Activated CD4-positive, alpha-beta memory T cell treated with anti-CD3 and anti-CD28 coated beads, Interleukin-2, amount 10 ng/mL, durations not matched to agents 7 days and 5 days (primary cell): ENCODE measurements at places on chromosomes 4 and X. TPM values are rescaled to one million over a fixed set of nuclear protein-coding genes. Genes with fewer than 3 reads are reported as not detected.

The RPA4 gene
- total RNA-seq: 0.50 TPM

The CLNK gene
- total RNA-seq: not detected

The SCD5 gene
- 0.45 TPM for total RNA-seq

The FGF5 gene
- not detected for total RNA-seq

The ERCC6L gene
- 9.5 TPM for total RNA-seq

The POF1B gene
- total RNA-seq: 0.35 TPM

The TCP11X2 gene
- total RNA-seq: not detected

The DDX53 gene
- not detected for total RNA-seq

The KLHL4 gene
- 0.05 TPM for total RNA-seq

The ARAP2 gene
- 70.7 TPM for total RNA-seq

The CNOT6L gene
- total RNA-seq: 122 TPM

- no peak overlapping the region for H3K4me3 ChIP-seq
- no peaks in the 10 kb centered on the region for H3K27me3 ChIP-seq
- DNase-seq: no peak
- no peaks in the 10 kb centered on the region for H3K36me3 ChIP-seq
- no peak overlapping the region for H3K27ac ChIP-seq
These were observed 141.7 kb downstream of the HHIP start for GRCh38 chr4:144787365-144788258.

- no peaks in the 10 kb centered on the region for H3K27me3 ChIP-seq
- peaks cover 9% of the 10 kb centered on the region for H3K36me3 ChIP-seq
- peaks cover 30% of the 10 kb centered on the region for H3K4me1 ChIP-seq
- peak overlapping the region; percentile 93 for H3K4me3 ChIP-seq
- DNase-seq: no peak
- H3K27ac ChIP-seq: peak overlapping the region; percentile 81
These were observed 446 bp upstream of the UBE2A start for GRCh38 chrX:119573840-119574393.

DNA sequence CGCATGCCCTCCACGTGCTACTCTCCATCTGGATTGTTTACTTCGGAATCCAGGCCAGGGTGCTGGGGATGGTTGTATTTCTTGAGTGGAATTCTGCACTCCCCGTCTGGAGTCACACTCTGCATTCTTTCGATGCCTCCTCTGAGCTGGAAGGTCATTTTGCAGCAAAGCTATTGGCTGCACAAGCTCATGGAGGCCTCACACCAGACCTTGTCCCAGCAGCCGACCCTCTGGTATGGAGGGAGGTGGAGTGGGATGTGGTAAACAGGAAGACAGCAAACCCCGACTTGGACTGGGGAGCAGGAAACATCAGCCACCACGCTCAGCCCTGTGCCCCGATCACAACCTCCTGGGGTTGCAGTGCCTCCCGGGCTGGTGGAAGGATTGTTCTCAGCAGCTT lies 225.3 kb upstream of the LNX1 start:
- H3K4me3 ChIP-seq: no peak overlapping the region
- no peaks in the 10 kb centered on the region for H3K27me3 ChIP-seq
- no peaks in the 10 kb centered on the region for H3K4me1 ChIP-seq
- no peaks in the 10 kb centered on the region for H3K36me3 ChIP-seq

GRCh38 chrX:53440101-53440500 lies 5.9 kb upstream of the HSD17B10 start:
- H3K4me3 ChIP-seq: peak overlapping the region; percentile 60
- H3K27me3 ChIP-seq: no peaks in the 10 kb centered on the region
- DNase-seq: no peak
- peaks cover 52% of the 10 kb centered on the region for H3K4me1 ChIP-seq

GRCh38 chrX:55867708-55868107 lies 150.2 kb downstream of the RRAGB start:
- H3K36me3 ChIP-seq: no peaks in the 10 kb centered on the region
- peaks cover 8% of the 10 kb centered on the region for H3K4me1 ChIP-seq
- DNase-seq: no peak
- no peak overlapping the region for H3K4me3 ChIP-seq

GRCh38 chr4:84099599-84099998 lies 399.5 kb downstream of the NKX6-1 start:
- DNase-seq: no peak
- no peaks in the 10 kb centered on the region for H3K36me3 ChIP-seq
- H3K4me3 ChIP-seq: no peak overlapping the region
- no peak overlapping the region for H3K27ac ChIP-seq
- no peaks in the 10 kb centered on the region for H3K4me1 ChIP-seq
- no peaks in the 10 kb centered on the region for H3K27me3 ChIP-seq

GRCh38 chrX:136768469-136769084 lies 12.2 kb downstream of the ARHGEF6 start:
- H3K36me3 ChIP-seq: peaks cover 27% of the 10 kb centered on the region
- peaks cover 60% of the 10 kb centered on the region for H3K4me1 ChIP-seq
- peak overlapping the region; percentile 72 for H3K4me3 ChIP-seq
- peak; percentile 69 for DNase-seq
- H3K27ac ChIP-seq: peak overlapping the region; percentile 88
- H3K27me3 ChIP-seq: no peaks in the 10 kb centered on the region

DNA sequence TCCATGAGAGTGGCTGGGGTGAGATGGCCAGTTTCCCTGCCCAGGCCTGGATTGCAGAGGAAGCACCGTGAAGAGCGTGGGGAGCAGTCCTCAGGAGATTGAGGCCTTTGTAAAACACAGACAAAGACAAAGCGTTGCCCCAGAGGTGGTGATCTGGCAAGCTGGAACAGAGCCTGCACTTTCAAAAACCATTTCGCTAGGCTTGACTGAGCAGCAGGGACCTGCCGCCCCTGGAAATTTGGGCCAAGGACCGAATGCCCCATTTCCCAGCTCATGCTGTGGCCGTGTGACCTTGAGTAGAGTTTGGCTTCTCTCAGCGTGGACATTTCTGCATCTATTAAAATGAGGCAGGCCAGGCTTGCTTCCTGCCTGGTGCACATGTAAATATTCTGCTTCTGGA lies 381.4 kb downstream of the BCOR start:
- no peak overlapping the region for H3K4me3 ChIP-seq
- no peaks in the 10 kb centered on the region for H3K4me1 ChIP-seq
- H3K36me3 ChIP-seq: no peaks in the 10 kb centered on the region

- H3K4me1 ChIP-seq: no peaks in the 10 kb centered on the region
- H3K4me3 ChIP-seq: no peak overlapping the region
- no peak for DNase-seq
These were observed 226.9 kb downstream of the FBXW7 start for GRCh38 chr4:152308951-152309350.

DNA sequence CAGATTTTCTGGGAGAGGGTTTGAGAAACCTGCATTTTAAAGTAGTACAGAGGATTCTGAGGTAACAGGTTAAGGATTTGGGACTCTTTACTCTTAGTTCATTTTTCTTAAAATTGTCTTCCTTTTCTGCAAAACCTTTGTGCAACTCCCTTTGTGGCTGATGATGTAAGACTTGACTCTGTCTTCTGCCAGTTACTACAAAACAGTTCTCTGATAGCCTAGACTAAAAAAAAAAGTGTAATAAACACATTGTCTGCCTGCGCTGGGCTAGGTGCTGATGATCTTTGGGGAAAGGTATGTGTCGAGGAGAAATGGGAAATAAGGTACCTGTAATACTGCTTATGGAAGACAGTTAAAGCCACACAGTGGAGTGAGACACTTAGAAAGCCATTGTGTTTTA lies 28.7 kb downstream of the IL13RA1 start:
- H3K27me3 ChIP-seq: peaks cover 8% of the 10 kb centered on the region
- no peaks in the 10 kb centered on the region for H3K36me3 ChIP-seq
- H3K4me3 ChIP-seq: no peak overlapping the region
- no peak overlapping the region for H3K27ac ChIP-seq
- no peak for DNase-seq

GRCh38 chr4:147367891-147368290 lies 113.0 kb upstream of the EDNRA start:
- H3K27ac ChIP-seq: no peak overlapping the region
- H3K36me3 ChIP-seq: no peaks in the 10 kb centered on the region
- H3K4me3 ChIP-seq: no peak overlapping the region
- no peak for DNase-seq
- no peaks in the 10 kb centered on the region for H3K4me1 ChIP-seq
- no peaks in the 10 kb centered on the region for H3K27me3 ChIP-seq

DNA sequence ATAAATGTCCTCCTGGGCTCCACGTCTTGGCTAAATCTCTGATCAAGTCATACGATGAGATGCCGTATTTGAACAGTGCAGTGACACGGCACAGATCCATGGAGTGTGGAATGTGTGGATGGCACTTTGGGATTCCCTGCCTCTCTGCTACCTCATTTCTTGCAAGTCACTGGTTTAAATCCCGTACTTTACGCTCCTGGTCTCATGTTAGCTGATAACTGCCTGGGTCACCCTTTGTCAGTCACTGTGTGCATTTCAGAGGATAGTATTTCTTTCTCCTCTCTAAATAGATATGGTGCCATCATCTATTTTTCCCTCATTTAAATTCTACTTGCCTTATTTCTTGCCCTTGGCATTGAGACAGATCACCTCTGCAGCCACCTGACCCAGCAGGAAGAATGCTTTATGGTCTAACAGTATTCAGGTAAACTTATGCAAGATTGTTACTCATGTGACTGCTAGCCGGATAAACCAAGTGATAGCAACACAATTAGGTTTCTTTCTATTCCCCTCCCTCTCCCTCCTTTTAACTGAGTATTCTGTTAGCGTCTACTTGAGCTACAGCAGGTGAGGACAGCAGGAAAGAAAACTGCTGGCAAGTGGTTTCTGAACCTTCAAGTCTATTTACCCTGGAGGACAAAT lies 2.8 kb downstream of the EGF start:
- H3K27me3 ChIP-seq: peaks cover 25% of the 10 kb centered on the region
- H3K36me3 ChIP-seq: no peaks in the 10 kb centered on the region
- no peak for DNase-seq
- no peak overlapping the region for H3K4me3 ChIP-seq

DNA sequence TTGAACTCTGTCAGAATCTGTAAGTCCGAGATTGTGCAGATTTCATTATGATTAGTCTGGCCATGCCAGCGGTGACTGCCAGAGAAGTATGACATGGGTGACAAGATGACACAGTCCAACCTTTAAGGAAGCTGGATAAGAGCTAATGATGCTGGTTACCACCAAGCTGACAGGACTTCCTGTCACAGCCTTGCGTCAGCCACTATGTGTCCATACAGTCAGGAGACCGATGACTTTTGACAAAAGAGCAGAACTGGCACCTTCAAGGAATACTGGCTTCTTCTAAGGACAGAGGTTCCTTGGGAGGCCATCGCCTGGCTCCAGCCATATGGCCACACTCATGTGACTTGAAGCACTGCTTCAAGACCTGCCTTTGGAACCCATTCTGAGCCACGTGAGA lies 67.2 kb upstream of the TFDP3 start:
- no peak overlapping the region for H3K27ac ChIP-seq
- H3K36me3 ChIP-seq: no peaks in the 10 kb centered on the region
- H3K4me1 ChIP-seq: no peaks in the 10 kb centered on the region
- DNase-seq: no peak

DNA sequence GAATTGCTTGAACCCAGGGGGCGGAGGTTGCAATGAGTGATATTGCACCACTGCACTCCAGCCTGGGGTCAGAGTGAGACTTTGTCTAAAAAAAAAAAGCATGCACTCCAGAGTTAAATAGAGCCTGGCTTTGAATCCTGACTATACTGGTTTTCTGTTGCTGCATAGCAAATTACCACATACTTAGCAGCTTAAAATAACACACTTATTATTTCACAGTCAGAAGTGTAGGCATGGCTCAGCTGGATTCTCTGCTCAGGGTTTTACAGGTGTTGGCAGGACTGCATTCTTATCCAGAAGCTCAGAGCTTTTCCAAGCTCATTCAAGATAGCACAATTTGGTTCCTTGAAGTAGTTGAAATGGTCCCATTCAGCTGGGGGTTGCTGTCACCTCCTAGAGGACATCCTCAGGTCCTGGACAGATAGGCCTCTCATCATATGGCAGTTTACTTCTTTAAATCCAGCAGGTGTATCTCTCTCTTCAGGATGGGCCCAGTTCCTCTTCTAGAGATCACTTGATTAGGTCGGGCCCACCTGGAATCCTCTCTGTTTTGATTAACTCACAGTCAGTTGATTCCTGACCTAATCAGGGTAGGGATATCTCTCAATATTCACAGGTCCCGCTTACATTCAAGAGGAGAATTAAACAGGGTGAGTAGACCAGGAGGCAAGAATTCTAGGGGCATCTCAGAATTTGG lies 26.8 kb downstream of the DOCK11 start:
- H3K36me3 ChIP-seq: peaks cover 13% of the 10 kb centered on the region
- no peaks in the 10 kb centered on the region for H3K27me3 ChIP-seq
- peak overlapping the region; percentile 93 for H3K27ac ChIP-seq
- H3K4me1 ChIP-seq: peaks cover 85% of the 10 kb centered on the region
- DNase-seq: no peak

- H3K4me3 ChIP-seq: no peak overlapping the region
- no peak overlapping the region for H3K27ac ChIP-seq
- DNase-seq: peak; percentile 46
These were observed 22.0 kb upstream of the SMIM31 start for GRCh38 chr4:164731827-164732474.

GRCh38 chr4:177281351-177281909 lies 28.2 kb upstream of the NEIL3 start:
- no peak for DNase-seq
- no peak overlapping the region for H3K4me3 ChIP-seq

DNA sequence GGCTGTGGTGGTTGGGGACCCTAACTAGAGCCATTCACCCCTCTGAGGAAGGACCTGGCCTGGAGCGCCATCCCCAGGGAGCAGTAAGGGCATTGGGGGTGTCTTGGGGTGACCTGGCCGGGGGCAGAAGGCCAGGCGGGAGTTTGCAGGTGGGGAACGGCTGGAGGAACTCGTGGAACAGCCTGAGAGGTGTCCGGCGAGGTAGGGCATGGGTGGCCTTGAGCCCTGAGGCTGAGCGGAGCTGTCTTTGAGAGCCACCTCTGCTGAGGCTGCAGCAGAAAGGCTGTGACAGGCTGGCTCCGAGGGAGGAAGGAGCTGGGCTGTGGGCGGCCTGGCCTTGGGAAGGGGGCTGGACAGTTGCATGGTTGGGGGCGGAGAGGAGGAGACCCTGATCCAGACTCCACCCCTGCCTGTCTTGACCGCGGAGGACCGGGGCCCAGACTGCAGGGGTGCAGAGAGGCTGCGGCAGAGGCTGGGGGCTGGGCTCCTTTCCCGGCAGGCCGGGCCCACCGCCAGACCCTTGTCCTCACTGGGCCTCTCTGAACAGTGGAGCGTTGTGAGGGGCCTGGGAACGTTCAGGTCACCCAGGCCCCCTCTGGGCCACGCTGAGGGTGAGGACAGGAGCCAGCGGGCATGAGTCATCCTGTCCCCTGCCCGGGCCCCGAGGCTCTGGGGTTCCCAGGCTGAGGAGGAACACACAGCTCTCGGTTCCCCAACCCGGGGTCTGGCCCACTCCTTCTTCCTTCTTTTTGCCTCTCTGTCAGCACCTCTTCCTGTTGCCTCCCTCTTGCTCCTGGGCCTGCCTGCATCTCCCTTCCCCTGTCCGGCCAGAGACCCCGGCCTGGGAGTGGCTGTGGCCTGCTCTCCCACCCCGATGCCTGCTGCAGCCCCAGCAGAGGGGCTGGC lies 8.1 kb downstream of the SH3BP2 start:
- no peaks in the 10 kb centered on the region for H3K36me3 ChIP-seq
- peaks cover 50% of the 10 kb centered on the region for H3K4me1 ChIP-seq
- H3K27me3 ChIP-seq: no peaks in the 10 kb centered on the region
- H3K27ac ChIP-seq: no peak overlapping the region
- DNase-seq: no peak
- H3K4me3 ChIP-seq: peak overlapping the region; percentile 65
